ENCODE measurements at places on chromosomes 3 and 15.
A peak's percentile ranks its signal among the peaks of the same experiment; 100 is the strongest.

- no peak overlapping the region for H3K27ac ChIP-seq
- DNase-seq, result no peak
- peaks cover 7% of the 10 kb centered on the region for H3K4me1 ChIP-seq
- no peaks in the 10 kb centered on the region for H3K27me3 ChIP-seq
- H3K36me3 ChIP-seq, result peaks cover 28% of the 10 kb centered on the region
- no peak overlapping the region for H3K4me3 ChIP-seq
Measured at GRCh38 chr3:152349392-152349791, 80.7 kb downstream of the MBNL1 start.

GRCh38 chr3:68919000-68919399 lies 13.3 kb downstream of the TAFA4 start:
- H3K27me3 ChIP-seq, result no peaks in the 10 kb centered on the region
- H3K36me3 ChIP-seq, result no peaks in the 10 kb centered on the region
- no peak overlapping the region for H3K4me3 ChIP-seq
- no peak for DNase-seq
- no peak overlapping the region for H3K27ac ChIP-seq

DNA sequence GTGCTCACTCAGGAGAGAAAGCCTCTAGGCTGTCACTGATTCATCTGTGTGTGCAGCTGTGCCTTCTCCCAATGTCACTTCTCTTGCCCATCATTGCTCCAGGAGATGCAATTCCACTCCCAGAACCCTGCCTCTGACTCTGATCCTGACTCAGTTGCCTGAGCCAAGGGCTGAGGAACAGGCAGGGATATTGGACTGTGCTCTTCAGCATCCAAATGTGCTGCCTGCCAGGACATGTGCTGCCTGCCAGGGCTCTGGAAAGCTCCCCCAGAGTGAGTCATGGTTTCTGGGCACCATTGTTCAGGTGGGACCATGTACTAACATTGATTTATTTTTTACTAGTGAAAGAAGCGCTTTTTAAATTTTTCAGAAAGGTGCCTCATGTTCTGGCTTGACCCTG lies 71.0 kb downstream of the TRIM42 start:
- no peaks in the 10 kb centered on the region for H3K27me3 ChIP-seq
- DNase-seq, result no peak
- H3K4me1 ChIP-seq, result no peaks in the 10 kb centered on the region
- H3K4me3 ChIP-seq, result no peak overlapping the region
- H3K27ac ChIP-seq, result no peak overlapping the region

DNA sequence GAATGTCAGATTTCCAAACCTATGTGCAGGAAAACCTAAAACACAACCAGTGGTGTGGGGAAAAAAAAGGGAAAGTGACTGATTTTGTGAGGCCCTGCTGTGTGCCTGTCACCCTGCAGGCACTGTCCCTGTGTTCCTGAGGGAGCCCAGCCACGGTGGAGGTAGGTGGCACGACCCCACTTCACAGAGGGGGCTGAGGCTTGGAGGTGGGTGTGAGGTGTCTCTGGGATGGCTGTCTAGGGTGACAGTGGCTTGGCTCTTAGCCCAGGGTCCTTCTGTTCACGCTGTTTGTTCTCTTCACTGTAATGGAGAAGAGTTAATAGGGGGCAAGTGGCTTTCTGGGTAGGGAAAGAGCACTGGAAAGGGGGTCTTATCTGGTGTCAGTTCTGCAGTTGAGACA lies 22.6 kb downstream of the RASGRF1 start:
- no peaks in the 10 kb centered on the region for H3K27me3 ChIP-seq
- no peak overlapping the region for H3K27ac ChIP-seq
- no peak overlapping the region for H3K4me3 ChIP-seq
- no peak for DNase-seq
- no peaks in the 10 kb centered on the region for H3K4me1 ChIP-seq

- H3K4me3 ChIP-seq, result peak overlapping the region; percentile 85
- no peak for DNase-seq
- H3K4me1 ChIP-seq, result peaks cover 12% of the 10 kb centered on the region
- no peaks in the 10 kb centered on the region for H3K27me3 ChIP-seq
- H3K36me3 ChIP-seq, result no peaks in the 10 kb centered on the region
- H3K27ac ChIP-seq, result peak overlapping the region; percentile 80
Measured at GRCh38 chr3:10116138-10116460, 624 bp downstream of the BRK1 start.

DNA sequence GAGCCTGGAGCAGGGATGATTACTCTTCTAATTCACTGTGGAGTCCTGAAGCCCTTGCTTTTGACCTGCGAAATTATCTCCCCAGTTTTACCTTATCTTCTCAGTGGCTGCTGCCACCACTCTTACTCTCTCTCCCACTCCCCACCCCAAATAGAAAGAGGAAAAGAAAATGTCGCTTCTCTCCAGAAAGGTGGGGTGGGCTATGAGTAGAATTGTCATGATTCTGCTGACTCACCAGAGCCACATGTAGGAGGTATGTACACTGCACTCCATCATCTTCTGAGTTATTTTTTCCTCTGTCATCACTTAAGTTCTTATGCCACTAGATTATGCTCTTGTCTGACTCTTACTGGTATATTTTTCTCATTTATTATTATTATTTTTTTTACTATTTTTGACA lies 43.9 kb upstream of the TMEM158 start:
- no peaks in the 10 kb centered on the region for H3K4me1 ChIP-seq
- no peak for DNase-seq
- H3K4me3 ChIP-seq, result no peak overlapping the region
- no peaks in the 10 kb centered on the region for H3K27me3 ChIP-seq

GRCh38 chr15:36525430-36525829 lies 54.0 kb upstream of the CDIN1 start:
- no peak for DNase-seq
- no peaks in the 10 kb centered on the region for H3K36me3 ChIP-seq
- H3K27me3 ChIP-seq, result no peaks in the 10 kb centered on the region
- no peaks in the 10 kb centered on the region for H3K4me1 ChIP-seq
- H3K4me3 ChIP-seq, result no peak overlapping the region
